ENCODE measurements at places on chromosomes 6 and 20.
A peak's percentile ranks its signal among the peaks of the same experiment; 100 is the strongest.

DNA sequence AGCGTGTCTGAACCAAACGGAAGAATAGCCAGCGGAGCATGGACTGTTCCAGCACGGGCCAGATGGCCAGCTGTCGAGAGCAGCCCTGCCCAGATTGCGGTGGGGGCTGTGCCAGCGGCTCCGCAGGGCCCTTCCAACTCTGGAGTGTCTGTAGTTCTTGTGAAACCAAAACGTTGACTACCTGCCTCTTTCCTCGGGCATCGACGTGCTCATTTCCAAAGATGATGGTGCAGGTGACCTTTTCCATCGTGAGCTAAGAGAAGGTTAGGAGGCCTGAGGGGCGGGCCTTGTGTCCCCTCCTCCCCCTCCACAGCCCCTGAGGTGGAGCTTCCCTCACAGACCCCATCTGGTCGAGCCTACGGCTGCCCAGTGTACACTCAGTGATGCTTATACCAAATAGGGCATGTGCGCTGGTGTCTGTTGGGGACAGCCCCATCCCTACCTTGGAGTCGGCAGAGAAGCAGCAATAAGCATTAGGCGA, 12.9 kb upstream of the C20orf144 start:
- DNase-seq = no peak

DNA sequence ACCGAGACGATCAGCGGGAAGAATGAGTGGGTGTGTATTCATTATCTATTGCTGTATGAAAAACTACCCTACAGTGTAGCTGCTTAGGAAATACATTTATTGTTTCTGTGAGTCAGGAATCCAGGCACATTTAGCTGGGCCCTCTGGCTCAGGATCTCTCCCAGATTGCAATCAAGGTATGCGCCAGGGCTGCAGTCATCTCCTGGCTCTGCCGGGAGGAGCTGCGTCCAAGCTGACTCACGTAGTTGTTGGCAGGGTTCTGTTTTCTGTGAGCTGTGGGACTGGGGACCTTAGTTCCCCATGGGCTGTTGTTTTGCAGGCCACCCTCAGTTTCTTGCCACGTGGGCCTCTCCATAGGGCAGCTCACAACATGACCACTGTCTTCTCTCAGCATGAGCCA, 68.2 kb upstream of the FUCA2 start:
- no peak for DNase-seq

DNA sequence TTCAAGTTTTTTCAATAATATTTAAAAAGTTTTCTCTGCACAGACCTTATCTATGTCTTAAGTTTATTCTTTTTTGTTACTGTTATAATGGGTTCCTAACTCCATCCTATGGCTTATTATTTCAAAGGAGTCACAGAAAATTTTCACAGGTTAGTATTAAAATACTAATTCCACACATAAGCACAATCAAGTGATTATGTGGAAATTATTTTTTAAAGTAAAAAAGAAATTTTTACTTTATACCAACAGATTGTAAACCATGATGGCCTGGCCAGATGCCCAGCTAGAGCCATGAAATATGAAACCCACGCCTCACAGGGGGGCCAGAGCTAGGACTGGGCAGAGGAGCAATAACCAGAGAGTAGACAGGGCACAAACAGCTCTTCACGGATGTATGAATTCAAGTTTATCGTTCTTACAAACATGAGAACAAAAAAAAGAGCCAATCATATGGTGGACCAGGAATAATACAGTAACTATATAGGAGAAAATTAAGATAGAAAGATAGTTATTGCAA, 34.0 kb downstream of the NUDT3 start:
- DNase-seq = no peak

DNA sequence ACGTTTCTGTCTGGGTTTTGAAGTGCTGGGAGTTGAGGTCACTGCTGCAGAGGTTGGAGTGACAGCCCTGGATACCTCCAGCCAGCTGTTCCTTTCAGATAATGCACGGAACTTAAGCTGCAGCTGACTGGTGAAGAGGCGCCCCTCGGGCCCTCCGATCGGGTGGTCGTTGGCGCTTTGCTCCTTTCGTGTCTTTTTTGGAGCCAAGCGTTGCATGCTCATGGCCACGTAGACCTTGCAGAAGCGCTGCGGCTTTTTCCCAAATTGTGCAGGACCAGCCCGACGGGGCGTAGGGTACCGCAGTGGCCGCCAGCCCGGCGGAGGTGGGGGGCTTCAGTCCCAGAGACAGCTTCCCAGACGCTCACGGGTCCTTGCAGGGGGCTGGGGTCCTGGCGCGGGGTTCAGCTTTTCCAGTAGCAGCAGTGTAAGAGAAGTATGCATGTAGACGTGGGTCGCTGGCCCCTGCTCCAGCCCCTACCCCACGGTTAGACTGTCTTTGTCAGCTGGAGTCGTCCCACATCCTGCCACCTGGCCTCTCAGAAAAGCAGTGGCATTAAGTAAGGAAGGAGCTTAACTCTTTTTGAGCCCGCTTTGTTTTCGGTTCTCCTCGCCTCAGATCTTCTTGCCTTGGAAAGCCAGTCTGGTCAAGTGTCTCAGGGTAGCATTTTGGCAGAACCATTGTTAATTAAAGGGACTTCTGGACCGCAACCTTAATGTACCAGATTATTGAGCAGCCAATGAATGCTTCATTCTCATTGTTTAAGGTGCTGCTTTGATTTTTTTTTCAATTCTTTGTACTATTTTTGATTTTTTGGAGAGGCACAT, 838 bp downstream of the TNFAIP3 start:
- no peak for DNase-seq

DNA sequence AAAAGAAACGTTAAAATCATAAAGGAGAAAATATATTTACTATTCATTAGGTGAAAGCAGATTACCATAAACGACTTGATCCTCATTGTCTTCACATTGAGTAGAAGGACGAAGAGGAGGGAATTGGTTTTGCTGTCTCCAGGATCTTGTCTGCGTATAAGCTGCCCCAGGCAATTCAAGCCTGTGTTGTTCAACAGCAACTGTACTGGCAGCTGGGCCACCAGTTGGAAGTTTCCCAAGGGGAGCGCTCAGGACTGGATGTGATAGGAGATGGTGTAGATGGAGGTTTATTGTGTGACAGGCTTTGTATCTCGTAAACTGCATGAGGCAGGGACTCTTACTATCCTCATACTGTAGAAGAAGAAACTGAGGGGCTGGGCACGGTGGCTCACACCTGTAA, 3.9 kb upstream of the FANCE start:
- no peak for DNase-seq

GRCh38 chr6:127791779-127792528, 108.9 kb downstream of the THEMIS start:
- no peak for DNase-seq

GRCh38 chr6:157841211-157841840, 18.3 kb downstream of the SNX9 start:
- DNase-seq = peak; percentile 70

DNA sequence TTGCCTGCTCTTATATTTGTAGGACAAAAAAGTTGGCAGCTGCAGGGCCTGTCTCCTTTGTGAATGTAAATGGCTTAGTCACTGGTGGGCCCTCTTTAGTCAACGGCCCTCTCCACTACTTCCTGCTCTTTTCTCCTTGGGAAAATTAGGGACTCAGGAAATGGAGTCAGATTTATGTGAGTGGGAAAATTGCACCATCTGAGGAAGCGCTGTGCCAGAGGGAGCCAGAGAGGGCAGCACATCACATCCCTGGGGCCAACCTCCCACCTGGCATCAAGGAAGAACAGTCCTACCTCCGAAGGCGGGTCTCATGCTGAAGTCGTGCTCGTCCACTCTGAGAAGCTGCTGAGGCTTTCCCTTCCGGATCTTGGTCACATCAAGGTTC, 15.6 kb downstream of the GABRR2 start:
- no peak for DNase-seq

DNA sequence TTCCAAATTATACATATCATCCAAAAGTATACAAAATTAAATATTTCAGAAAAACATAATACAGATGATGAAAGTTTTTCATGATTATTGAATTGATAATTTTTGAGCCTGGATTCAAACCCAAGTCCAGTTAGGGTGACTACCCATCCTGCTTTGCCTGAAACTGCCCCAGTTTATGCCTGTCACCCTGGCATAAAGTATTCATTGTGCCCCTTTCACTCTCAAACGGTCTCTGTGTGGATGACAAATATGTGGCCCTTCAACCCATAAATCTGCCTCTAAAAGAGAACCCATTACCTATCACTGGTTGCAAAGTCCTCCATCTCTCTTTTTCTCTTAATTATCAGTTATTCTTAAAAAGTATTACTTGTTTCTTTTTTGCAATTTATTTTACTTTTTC, 553.7 kb upstream of the JARID2 start:
- DNase-seq = no peak

DNA sequence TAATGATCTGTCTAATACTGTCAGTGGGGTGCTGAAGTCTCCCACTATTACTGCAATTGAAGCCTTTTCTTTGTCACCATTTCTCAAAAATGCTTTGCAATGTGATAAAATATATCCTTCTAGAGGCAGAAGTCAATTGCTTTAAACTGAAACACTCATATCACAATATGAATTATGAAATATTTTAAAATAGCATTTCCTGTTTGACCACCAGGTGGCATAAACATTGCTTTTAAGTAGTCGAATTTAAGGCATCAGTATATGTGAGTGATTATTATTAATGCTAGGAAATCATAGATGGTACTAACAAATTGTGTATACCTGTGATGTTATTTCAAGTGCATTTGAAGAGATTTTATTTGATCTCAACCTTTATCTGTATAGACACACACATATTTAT, 87.5 kb downstream of the MEI4 start:
- DNase-seq = no peak

DNA sequence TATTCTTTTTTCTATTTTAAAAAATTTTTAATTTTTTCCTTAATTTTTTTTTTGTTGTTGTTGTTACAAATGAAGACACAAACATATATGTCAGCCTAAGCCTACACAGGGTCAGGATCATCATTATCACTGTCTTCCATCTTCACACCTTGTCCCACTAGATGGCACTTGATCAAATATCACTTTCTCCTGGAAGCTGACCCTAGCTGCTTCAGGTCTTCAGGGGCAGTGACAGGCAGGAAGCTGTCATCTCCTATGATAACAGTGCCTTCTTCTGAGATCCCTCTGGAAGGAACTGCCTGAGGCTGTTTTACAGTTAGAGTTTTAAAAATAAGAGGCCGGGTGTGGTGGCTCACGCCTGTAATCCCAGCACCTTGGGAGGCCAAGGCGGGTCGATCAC, 70.2 kb upstream of the EEF1E1 start:
- DNase-seq = no peak

DNA sequence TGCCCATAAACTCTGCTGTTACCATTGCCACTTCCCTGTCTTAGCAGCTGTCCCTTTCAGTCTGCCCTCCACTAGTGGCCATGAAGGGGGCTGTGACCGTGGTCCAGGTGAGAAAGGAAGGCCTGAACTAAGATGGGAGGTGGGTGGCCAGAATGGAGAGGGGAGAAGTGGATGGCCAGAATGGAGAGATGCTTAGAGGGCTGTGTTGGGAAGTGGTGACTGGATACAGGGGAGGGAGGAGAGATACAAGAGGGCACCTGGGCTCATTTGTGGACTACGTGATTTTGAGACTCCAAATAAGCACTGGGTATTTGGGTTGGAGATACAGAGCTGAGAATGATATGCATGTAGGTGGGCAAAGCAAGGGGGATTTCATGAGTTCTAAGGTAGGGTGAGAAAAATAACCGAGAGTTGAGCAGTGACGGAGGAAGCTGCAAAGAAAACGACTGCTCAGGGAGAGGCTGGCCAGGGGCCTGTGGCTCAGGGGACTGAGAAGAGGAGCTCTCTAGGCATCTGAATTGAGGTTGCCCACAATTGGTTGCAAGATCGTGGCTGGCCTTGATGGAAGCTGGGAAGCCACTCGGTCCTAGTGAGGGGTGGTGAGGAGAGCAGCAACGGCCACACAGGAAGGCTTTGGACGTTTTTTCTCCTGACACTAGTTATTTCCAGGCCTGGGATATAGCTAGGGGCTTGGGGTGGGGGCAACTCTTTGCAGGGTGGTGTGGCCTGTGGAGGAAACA, 36.9 kb downstream of the PANK2 start:
- DNase-seq = no peak

- DNase-seq = no peak
Observed at GRCh38 chr20:10033905-10034650, 709 bp upstream of the ANKEF1 start.

GRCh38 chr6:118580585-118581419, 32.7 kb downstream of the PLN start:
- no peak for DNase-seq

- DNase-seq = no peak
Observed at GRCh38 chr6:53326372-53327016, 22.3 kb downstream of the ELOVL5 start.

DNA sequence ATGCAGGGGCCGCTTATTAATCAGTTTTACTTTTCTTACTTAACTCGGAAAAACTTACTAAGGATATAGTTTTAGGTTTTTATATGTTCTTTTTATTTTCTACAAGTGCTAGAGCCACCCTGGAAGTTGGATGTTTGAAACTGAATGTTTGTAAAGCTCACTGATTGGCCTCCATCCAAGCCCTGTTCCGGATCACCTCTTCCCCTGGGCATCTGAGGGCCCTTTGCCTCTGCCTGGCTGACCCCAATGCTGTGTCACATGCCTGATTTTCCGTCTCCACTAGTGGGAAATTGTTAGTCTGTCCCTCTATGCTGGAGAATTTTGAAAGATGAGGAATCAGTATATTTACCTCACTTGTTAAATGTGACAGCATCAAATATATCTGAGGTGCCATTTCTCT, 79.3 kb downstream of the SLC35F1 start:
- no peak for DNase-seq

DNA sequence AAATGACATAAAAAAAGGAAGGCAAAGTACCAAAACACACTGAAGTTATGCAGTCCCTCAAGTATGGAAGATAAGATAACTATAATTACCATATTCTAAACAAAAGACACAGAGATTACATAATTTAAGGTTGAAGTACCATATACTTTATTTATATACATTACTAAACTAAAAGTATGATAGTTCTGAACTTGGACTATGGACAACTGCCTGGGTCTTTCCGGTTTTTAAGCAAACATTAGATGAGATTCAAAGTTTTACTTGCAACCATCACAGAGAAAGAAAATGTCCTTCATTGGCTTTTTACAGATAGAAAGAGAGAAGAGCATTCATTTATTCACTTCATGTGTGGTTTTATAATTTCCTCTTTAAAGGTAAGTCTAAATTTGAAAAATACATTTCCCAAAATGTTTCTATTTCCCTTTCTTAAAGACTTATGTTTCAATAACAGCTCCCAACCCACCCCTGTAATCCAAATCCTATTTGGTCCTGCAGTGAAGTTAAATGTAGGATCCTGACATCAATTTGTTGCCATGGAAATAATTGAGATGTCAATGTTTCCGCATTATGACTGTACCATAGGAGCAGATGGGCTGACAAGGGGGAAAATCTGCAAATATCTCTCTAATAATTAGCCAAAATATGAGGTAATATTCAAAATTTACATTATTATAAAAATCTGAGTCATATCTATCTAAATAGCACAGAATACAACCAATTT, 63.7 kb downstream of the PTPRK start:
- no peak for DNase-seq
